Daoy (cell line): ENCODE measurements at places on chromosomes 1 and 21.

- DNase-seq: no peak
Observed at GRCh38 chr21:24988941-24989340, 618.3 kb downstream of the MRPL39 start.

GRCh38 chr21:33984021-33984481 lies 68.4 kb upstream of the ATP5PO start:
- DNase-seq: no peak

DNA sequence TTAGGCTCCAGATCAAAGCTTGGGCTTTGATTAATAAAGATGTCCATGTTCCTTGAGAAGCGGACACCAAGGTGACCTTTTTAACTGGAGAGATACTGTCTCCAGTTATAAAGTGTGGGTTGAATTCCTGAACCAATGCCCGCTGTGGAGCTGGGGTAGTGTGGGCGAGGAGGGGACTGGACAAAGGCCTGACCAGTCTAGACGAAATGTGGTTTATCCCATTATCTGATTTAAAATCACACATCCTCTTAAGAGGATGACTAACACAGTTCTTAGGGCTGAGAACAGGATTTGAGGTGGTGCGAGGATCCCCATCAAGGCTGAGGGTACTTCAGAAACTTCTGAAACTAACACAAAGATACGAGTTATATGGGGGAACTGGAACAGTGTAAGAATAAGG lies 84.5 kb upstream of the GCLM start:
- peak; percentile 56 for DNase-seq

DNA sequence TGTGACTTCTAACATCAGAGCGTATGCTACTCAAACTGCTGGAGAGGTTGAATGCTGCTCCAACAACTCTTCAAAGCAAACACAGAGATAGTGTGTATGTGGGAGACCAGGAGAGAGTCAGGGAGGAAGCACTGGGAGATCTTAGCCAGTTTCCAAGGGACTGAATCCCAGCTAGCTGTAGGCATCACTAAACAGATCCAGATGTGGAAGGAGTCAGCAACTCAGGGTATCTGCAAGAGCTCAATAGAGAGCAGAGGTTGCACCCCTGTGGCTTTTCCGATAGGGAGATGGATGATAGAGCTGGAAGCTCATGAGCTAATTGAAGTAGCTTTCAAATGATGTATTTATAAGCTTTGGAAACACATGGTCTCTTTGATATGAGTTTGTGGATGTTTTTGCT lies 168.9 kb upstream of the HOOK1 start:
- no peak for DNase-seq

DNA sequence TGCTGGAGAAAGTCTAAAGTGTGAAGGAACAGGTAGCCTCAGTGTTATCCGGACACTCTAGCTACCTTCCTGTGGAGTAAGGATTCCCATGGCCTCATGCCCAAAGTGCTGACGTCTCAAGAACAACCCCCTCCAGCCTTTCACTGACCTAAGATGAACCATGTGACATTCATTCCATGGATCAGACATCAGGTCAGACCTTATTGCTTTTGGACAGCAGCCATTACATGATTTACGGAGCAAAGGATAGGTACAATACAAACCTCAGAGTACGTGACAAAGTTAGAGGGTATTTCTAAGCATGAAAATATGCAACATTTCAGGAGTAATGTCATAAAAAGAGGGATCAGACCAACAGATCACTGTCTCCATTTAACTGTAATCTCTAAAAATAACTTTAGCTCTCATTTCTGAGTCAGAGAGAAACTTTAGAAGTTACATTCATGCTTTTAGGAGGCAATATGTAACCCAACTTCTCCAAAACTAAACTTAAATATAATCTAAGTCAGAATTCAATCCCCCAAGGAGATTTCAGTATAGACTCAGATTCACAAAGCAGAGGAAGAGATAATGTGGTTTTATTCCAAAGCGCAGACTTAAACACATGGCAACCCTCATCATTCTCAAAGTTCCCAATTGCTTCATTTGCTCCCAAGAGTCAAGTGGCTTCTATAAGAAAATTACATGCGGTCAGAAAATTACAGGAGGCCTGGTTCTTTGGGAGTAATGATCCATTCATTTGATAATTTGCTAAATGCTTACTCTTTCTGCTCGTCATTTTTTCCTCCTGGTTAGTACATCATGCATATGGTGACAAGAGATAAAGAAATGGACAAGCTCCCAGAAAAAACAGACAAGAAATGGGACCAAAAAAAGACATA lies 280.4 kb downstream of the SETD4 start:
- peak; percentile 75 for DNase-seq

GRCh38 chr1:207825719-207826556 lies 74.1 kb downstream of the CD46 start:
- no peak for DNase-seq

DNA sequence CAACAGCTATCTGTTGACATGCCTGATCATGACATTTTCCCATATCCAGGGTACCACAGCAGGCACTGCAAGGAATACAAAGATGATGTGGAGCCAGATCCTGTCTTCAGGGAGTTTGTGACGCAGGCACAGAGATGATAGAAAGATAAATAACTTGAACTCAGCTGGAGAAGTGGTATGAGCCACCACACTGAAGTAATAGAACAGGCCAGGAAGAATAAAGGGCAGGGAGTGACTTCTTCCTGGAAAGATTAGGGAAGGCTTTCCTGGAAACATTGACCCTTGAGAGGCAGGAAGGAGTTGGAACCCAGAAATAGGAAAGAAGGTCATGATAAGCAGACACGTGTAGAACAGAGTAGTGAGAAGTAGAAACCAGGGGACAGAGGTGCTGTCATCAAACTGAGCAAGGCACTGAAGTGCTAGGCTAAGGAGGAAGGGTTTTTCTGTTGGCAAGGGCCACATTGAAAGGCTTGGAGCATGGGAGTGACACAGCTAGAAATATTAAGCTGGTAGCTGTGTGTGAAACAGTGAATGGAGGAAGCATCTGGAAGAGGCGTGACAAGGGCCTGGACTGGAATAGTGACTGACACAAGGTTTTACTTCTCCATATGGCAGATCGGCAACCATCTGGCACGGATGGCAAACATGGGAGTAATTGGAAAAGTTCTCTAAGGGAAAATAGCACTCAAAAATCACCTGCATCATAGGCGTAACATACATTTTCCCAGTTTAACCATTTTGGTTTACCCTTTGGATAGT lies 68.4 kb downstream of the AK5 start:
- no peak for DNase-seq

- DNase-seq: no peak
Observed at GRCh38 chr1:246232126-246232525, 275.0 kb downstream of the SMYD3 start.

DNA sequence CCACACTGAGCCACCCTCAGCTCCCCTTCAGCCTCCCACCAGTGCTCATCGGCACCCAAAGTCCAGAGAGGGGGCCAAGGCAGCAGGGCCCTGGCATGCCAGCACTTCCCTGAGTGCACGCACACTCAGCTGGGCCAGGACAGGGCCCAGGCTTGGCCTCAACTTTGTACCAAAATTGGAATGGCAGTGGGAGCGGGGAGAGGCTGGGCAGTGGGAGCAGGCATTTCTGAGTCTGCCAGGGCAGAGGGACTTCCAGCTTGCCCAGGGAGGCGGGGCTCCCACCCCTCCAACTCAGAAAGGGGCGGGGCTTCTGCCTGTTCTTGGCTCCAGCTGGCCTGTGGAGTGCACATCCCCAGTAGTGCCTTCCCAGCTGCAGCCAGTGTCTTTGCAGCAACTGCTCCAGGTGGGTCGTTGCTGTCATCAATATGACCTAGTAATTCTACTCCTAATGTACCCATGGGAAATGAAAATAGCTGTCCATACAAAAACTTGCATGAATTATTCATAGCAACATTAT lies 10.3 kb upstream of the SNX7 start:
- no peak for DNase-seq

DNA sequence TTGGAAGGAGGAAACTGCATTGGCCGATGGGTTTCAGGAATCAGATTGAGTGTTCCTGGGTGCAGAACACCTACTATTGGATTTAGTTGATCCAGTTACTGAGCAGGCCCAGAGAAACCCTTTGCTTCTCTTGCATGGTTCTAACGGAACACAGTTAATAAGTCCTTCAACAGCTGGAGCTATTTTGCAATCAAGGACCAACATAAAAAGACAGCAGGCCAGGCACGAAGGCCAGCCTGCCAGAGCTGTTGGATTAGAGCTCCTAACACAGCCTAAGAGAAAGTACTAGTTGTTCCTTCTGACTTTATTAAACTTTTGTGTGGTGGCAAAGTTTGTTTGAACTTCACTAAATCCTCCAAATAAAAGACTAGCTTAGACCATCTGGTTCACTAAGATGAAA lies 148.0 kb upstream of the LMO4 start:
- no peak for DNase-seq

GRCh38 chr1:225481738-225482137 lies 53.9 kb upstream of the LBR start:
- no peak for DNase-seq

DNA sequence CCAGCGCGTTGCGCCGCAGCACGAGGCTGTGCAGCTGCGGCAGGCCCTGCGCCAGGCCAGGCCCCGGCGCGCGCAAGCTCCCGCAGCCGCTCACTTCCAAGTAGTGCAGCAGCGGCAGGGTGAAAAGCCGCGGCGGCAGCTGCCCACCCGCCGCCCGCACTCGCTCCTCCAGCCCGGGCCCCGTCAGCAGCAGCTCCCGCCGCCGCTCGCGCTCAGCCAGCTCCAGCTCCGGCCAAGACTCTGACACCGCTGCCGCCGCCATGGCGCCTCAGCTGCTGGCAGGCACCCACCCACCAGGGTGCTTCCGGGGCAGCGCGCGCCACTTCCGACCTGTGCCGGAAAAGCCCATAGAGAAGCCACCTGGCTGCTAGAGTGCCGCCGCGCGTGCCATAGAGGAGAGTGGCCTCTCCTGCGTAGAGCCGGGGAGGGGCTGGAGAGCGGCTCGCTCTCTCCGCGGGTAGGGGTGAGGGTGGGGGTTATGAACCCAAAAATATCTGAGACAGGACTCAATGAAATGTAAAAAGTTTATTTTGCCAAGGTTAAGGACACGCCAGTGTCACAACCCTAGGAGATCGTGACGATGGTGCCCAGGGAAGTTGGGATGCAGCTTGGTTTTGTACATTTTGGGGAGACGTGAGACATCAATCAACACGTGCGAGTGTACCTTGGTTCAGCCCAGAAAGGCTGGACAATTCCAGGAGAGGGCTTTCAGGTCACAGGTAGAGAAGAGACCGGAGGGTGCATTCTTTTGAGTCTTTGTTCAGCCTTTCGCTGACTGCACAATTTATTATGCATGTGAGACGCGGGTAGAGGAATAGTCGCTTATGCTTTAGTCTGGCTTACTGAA lies at the start of gene LRRC47:
Gene LRRC47, minus strand, starts transcription at position 284 of the 847 bp plus-strand sequence. Its CDS starts 22 bp downstream, at position 262.
- DNase-seq: peak; percentile 96

DNA sequence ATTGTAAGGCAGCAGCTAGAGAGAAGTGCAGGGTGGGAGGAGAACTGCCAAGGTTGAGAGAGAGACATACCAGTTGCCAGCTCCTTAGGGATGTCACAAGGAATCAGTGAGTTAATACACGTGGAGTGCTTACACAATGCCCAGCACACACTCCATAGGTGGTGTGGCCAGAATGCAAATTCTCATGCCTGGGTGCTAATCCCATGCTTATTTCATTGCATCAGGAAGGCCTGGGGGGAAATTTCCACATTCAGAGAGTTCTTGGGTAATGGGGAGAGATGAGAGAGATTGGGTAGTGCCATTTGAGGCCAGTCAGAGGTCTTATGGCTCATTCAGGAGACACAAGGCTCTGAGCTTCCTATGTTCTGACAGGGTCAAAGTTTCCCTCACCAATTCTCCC lies 38.7 kb downstream of the GJA5 start:
- no peak for DNase-seq

- DNase-seq: no peak
Observed at GRCh38 chr21:45821998-45822397, 159.6 kb upstream of the COL6A1 start.

DNA sequence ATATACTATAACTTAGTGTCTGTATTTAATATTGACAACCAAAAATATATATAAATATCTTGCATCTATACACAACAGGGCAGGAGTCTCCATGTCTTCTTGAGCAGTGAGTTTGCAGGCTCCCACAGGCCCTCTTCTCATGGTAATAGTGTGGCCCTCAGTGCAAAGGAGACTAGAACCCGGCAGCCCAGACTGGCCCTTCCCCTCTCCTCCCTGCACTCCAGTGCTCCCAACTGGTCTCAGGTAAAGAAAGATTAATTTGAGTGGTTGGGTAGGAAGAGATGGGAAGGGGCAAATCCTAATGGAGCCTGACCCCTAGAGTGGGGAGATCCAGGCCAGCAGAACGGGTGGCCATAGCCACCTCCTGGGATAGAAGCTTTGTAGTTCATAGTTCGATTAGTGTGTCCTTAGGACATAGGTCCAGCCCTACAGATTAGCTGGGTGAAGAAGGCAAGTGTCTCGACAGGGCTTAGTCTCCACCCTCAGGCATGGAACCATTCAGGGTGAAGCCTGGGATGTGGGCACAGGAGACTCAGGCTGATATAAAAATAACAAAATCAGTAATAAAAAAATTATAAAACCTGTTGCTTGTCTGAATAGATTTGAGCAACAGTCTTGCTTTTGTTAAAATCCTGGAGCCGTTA lies 32.3 kb downstream of the SLC2A1 start:
- no peak for DNase-seq

- DNase-seq: no peak
Observed at GRCh38 chr1:30569384-30569783, 154.0 kb downstream of the MATN1 start.

- peak; percentile 48 for DNase-seq
Observed at GRCh38 chr1:101190441-101190840, 46.4 kb upstream of the S1PR1 start.

DNA sequence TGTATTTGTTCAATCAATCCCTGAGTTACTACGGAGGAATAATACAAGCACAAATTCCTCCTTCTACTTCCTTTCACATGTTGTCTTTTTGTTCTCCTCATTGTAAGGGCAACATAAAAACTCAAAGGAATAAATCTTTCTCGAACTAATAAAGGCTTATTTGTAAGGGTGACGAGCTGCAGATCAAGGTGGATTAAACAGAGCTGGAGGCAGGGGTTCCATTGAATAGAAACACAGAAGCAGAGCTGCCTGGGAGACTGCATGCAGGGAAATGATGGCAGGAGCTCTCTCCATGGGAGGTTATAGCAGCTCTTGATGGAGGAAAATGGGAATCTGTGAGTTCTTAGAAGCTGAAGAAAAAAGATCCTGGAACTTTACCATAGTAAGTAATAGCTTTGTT lies 160.2 kb downstream of the CYYR1 start:
- no peak for DNase-seq

DNA sequence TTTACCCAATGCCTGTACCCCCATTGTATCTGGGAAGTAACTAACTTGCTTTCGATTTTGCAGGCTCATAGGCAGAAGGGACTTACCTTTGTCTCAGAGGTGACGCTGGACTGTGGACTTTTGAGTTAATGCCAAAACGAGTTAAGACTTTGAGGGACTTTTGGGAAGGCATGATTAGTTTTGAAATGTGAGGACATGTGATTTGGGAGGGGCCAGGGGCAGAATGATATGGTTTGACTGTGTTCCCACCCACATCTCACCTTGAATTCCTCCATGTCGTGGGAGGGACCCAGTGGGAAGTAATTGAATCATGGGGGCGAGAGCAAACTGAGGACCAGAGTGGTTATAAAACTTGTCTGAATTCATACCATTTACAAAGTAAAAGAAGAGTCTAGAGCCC lies 77.1 kb upstream of the HOOK1 start:
- DNase-seq: no peak
